ENCODE measurements at places on chromosomes 2 and 18. TPM values are rescaled to one million over a fixed set of nuclear protein-coding genes. Genes with fewer than 3 reads are reported as not detected.
A peak's percentile ranks its signal among the peaks of the same experiment; 100 is the strongest.

DNA sequence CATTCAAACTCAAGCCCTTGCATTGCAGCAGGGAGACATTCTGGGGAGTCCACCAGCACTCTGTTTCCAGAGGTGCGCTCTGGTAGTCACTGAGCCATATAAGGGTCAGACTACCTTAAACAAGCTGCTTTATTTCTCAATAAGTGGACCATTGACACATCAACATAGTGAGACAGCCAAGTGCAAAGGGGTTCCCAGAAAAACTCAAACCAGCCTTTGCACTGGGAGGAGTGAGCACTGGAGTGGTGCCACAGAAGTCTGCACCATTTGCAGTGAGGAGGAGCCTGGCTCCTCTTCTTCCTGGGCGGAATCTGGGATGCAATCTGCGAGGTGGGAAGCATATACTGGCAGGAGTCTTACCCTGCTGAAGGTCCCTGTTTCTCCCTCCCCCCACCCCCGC lies 86.4 kb downstream of the OSR1 start:
- DNase-seq, result no peak
- H3K4me1 ChIP-seq, result no peaks in the 10 kb centered on the region
- no peaks in the 10 kb centered on the region for H3K27me3 ChIP-seq

- no peaks in the 10 kb centered on the region for H3K27me3 ChIP-seq
- H3K4me1 ChIP-seq, result peaks cover 5% of the 10 kb centered on the region
- H3K36me3 ChIP-seq, result no peaks in the 10 kb centered on the region
- H3K4me3 ChIP-seq, result no peak overlapping the region
- DNase-seq, result peak; percentile 17
Observed at GRCh38 chr18:63237881-63238692, 81.5 kb downstream of the BCL2 start.

GRCh38 chr2:17576802-17577201 lies 36.3 kb downstream of the VSNL1 start:
- H3K36me3 ChIP-seq, result no peaks in the 10 kb centered on the region
- H3K27ac ChIP-seq, result no peak overlapping the region
- H3K4me1 ChIP-seq, result no peaks in the 10 kb centered on the region

- no peaks in the 10 kb centered on the region for H3K27me3 ChIP-seq
- no peak overlapping the region for H3K27ac ChIP-seq
- no peak overlapping the region for H3K4me3 ChIP-seq
- H3K4me1 ChIP-seq, result no peaks in the 10 kb centered on the region
- no peaks in the 10 kb centered on the region for H3K36me3 ChIP-seq
Observed at GRCh38 chr2:149617476-149617875, 29.9 kb upstream of the MMADHC start.

DNA sequence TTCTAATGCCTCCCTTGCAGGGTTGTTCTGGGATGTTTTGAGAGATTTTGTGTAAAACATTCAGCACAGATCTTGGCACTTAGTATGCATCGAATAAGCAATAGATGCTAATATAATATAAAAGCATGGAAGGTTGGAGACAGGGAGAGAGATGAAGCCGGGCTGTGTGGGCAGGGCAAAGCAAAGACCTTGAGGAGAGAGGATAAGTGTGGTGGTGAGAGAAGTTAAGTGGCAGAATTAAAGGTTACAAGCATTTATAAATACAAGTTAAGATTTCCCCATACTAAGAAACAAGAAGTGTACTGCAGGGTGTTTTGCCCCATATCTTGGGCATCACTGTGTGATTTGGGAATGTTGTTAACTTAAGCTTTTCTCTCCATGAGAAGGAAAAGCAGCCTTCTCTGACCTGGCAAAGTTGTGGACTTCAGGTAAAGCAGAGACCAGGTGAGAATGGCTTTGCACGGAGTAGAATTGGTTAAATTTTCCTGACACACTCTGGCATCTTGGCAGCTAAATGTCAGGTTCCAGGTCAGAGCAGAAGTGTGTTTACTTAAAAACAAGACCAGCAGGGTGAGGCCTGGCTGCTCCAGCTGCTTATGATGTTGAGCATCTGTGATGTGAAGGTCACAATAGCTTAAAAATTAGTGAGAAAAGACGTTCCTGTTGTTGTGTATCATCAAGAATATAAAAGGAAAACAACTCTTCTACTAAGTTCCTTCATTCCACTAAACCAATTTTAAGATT lies 288.5 kb upstream of the HNMT start:
- H3K4me1 ChIP-seq, result no peaks in the 10 kb centered on the region
- H3K4me3 ChIP-seq, result no peak overlapping the region
- no peaks in the 10 kb centered on the region for H3K36me3 ChIP-seq

DNA sequence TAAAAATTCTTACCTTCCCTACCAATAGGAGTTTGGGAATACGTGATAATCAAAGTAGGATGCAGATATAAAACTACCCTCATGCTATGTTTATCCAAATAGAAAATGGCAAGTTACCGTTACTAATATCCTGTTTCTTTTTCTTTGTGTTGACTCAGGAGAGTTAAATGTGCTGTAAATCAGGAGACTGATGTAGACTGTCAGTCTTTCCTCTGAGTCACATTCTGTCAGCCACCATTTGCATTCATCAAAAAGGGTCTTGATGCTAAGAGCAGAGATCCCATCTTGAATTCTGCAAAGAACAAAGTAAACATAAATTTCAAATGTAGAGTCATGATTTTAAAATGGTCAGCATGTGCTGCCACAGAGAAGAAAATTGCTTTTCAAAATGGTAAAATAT lies 712.8 kb downstream of the SOCS6 start:
- H3K4me1 ChIP-seq, result no peaks in the 10 kb centered on the region
- no peaks in the 10 kb centered on the region for H3K27me3 ChIP-seq
- H3K27ac ChIP-seq, result no peak overlapping the region
- no peak overlapping the region for H3K4me3 ChIP-seq

DNA sequence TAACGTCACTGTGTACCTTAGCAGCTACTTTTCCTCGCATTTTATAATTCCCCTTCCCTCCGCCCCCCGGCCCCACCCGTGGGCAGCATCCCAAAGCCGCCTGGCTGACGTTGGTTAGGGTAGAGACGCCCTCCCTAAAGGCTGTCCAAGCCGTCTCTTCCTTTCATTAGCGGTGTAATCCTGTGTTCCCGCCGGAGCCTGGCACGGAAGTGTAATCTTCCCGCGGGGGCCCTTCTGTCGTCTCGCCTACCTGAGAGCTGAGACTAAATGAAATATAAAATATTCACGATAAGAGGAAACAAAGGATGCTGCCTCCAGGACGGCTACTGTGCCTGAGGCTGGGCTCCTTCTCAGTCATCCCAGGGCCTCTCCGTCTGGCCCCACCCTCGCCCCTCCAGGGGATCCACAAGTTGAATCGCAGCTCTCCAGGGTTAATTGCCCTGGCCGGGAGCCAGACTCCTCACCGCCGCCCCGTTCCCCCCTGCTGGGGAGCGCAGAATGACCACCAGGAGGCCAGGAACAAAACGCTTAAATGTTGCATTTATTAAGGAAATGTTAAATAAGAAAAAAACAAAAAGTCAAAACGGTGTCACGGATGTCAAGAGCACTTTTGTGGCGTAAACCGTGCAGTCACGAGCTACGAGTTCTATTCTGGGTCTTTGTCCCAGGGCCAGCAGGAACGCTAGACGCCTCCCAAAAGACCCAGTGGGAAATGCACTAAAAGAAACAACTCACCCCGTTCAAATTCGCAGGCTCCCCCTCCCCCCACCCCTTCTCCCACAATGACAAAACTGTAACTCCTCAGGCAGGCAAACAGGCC lies 1.5 kb downstream of the RPRM start:
- peak; percentile 72 for DNase-seq
- peaks cover 13% of the 10 kb centered on the region for H3K4me1 ChIP-seq
- peak overlapping the region; percentile 68 for H3K4me3 ChIP-seq
- no peak overlapping the region for H3K27ac ChIP-seq

GRCh38 chr2:54274781-54275242 lies 18.8 kb upstream of the TSPYL6 start:
- H3K4me1 ChIP-seq, result no peaks in the 10 kb centered on the region
- H3K4me3 ChIP-seq, result no peak overlapping the region
- H3K36me3 ChIP-seq, result no peaks in the 10 kb centered on the region
- H3K27me3 ChIP-seq, result no peaks in the 10 kb centered on the region
- DNase-seq, result no peak
- H3K27ac ChIP-seq, result no peak overlapping the region

DNA sequence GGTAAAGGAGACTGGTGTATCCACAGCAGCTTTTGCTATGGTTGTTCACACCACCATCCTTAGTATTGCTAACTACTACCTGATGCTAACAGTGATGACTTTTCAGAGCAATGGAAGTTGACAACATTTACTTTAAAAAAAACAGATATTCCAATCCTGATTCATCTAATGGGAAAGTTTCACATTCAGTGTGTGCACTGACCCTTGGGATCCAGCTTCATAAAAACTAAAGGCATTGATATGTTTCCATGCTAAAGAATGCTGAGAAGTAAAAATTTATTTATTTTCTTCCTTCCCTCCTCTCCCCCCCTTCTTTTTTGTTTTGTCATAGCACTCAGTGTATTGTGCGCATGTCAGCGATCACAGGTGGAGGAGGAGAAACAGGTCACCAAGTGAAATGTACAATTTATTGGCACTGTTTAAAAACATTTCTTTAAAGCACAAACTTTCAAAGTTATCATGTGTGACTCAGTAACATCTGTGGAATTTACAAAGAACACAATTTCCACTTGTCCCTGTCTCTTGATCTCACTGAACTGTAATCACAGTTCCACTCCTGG lies 229.9 kb downstream of the ALK start:
- no peak overlapping the region for H3K4me3 ChIP-seq
- no peak for DNase-seq
- no peaks in the 10 kb centered on the region for H3K4me1 ChIP-seq
- no peaks in the 10 kb centered on the region for H3K27me3 ChIP-seq

GRCh38 chr2:190973726-190974628 lies 40.0 kb downstream of the STAT1 start:
- H3K27me3 ChIP-seq, result no peaks in the 10 kb centered on the region
- H3K27ac ChIP-seq, result no peak overlapping the region
- H3K4me1 ChIP-seq, result no peaks in the 10 kb centered on the region
- H3K4me3 ChIP-seq, result no peak overlapping the region
- no peak for DNase-seq
- peaks cover 75% of the 10 kb centered on the region for H3K36me3 ChIP-seq

- no peak for DNase-seq
- no peaks in the 10 kb centered on the region for H3K36me3 ChIP-seq
- no peak overlapping the region for H3K27ac ChIP-seq
- H3K4me3 ChIP-seq, result no peak overlapping the region
- peaks cover 6% of the 10 kb centered on the region for H3K4me1 ChIP-seq
- H3K27me3 ChIP-seq, result no peaks in the 10 kb centered on the region
Observed at GRCh38 chr2:171793691-171794678, 100.1 kb downstream of the SLC25A12 start.

DNA sequence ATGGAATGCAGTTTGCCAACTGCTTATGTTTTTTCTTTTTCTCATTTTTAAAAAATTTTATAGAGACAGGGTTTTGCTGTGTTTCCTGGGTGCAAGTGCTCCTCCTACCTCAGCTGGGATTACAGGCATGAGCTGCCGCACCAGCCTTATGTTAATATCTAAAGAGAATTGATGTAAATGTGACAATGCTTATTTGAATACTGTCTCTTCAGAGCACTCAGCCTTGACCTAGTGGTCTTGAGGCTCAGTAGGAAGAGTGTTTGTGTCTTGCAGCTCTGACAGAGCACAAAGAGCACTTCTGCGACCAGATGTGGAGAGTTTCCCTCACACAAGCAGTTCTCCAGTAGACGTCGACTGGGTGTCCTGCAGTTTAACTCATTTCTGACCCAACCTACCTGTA lies 55.3 kb downstream of the ARHGEF4 start:
- H3K4me3 ChIP-seq, result no peak overlapping the region
- no peaks in the 10 kb centered on the region for H3K36me3 ChIP-seq
- H3K27me3 ChIP-seq, result no peaks in the 10 kb centered on the region
- peaks cover 8% of the 10 kb centered on the region for H3K4me1 ChIP-seq
- no peak overlapping the region for H3K27ac ChIP-seq
- no peak for DNase-seq

GRCh38 chr2:74499267-74499939 lies at the start of gene LBX2:
LBX2 (minus strand) TSS chr2:74499603; CDS start chr2:74499537, 66 bp downstream.
- no peak for DNase-seq
- peaks cover 45% of the 10 kb centered on the region for H3K4me1 ChIP-seq
- H3K36me3 ChIP-seq, result no peaks in the 10 kb centered on the region
- H3K27ac ChIP-seq, result no peak within 1 kb of the TSS

- H3K27me3 ChIP-seq, result peaks cover 11% of the 10 kb centered on the region
- 0 out of 2 replicates have a peak, but pooled peaks cover 7% of the 10 kb centered on the region for H3K4me1 ChIP-seq
- H3K4me3 ChIP-seq, result no peak overlapping the region
- no peak for DNase-seq
- no peak overlapping the region for H3K27ac ChIP-seq
- no peaks in the 10 kb centered on the region for H3K36me3 ChIP-seq
Observed at GRCh38 chr2:16661526-16661925, 4.1 kb downstream of the CYRIA start.

GRCh38 chr2:158116936-158117335 lies 15.3 kb downstream of the UPP2 start:
- H3K27ac ChIP-seq, result no peak overlapping the region
- no peak overlapping the region for H3K4me3 ChIP-seq
- no peaks in the 10 kb centered on the region for H3K27me3 ChIP-seq
- H3K4me1 ChIP-seq, result no peaks in the 10 kb centered on the region
- no peak for DNase-seq

GRCh38 chr2:142650601-142651000 lies 226.9 kb upstream of the KYNU start:
- H3K4me3 ChIP-seq, result no peak overlapping the region
- DNase-seq, result no peak
- H3K36me3 ChIP-seq, result no peaks in the 10 kb centered on the region

GRCh38 chr2:119694845-119695521 lies 16.0 kb downstream of the TMEM177 start:
- peaks cover 17% of the 10 kb centered on the region for H3K4me1 ChIP-seq
- H3K4me3 ChIP-seq, result no peak overlapping the region
- H3K27me3 ChIP-seq, result no peaks in the 10 kb centered on the region
- DNase-seq, result no peak
- H3K36me3 ChIP-seq, result no peaks in the 10 kb centered on the region

DNA sequence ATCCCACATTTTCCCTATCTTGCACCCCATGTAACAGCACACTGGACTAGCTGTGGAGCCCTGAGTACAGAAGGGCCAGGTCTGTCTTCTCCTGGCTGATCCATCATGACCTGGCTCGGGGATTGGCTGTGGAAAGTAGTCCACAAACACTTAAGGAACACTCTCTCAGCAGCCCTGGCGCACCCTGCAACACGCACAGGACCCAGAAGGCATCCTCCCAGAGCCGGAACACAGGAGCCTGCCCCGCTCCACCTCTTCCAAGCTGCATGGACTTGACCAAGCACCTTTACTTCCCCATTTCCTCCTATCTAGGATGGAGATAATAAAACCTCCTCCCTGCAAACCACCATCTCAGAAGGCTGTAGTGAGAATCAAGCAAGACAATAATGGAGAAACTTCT lies 151.7 kb downstream of the CTIF start:
- DNase-seq, result no peak
- no peak overlapping the region for H3K4me3 ChIP-seq
- no peaks in the 10 kb centered on the region for H3K36me3 ChIP-seq
- H3K27me3 ChIP-seq, result no peaks in the 10 kb centered on the region
- H3K27ac ChIP-seq, result no peak overlapping the region

The CYRIA gene
- 8.2 TPM for total RNA-seq

The FRZB gene
- 4.7 TPM for total RNA-seq

The RAB6C gene
- not detected for total RNA-seq

The PKDCC gene
- total RNA-seq, result 48.0 TPM

The RHOB gene
- total RNA-seq, result 9.5 TPM

The OSR1 gene
- not detected for total RNA-seq

The KCNK3 gene
- 0.30 TPM for total RNA-seq

Measured in H1 (cell line).